Mammary epithelial cell (primary cell): ENCODE measurements at places on chromosomes 13 and 19. TPM values are rescaled to one million over a fixed set of nuclear protein-coding genes. Genes with fewer than 3 reads are reported as not detected.

DNA sequence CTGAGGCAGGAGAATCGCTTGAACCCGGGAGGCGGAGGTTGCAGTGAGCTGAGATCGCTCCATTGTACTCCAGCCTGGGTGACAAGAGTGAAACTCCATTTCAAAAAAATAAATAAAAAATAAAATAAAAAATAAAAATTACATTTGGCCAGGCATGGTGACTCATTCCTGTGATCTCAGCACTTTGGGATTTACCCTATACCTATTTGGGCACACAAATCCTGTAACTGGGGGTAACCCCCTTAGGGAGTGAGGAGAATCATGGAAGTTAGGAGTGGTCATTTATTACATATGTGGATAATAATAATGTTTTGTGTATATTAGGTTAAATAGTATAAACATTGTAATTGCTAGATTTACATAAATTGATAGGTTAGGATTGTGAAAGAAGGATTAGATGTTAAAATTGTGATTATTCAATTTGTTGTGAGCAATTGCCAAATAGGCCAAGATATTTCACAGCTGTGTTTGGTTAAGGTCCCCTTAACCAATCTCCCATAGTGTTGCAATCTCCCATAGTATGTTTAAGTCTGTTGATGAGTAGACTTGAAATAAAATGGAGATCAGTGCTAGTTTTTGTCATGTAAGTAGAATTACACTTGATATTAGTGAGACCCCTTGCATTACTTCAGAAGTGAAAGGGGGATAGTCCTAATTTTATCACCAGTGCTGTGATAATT is 30.7 kb downstream of the ZNF844 start:
- no peak for DNase-seq

DNA sequence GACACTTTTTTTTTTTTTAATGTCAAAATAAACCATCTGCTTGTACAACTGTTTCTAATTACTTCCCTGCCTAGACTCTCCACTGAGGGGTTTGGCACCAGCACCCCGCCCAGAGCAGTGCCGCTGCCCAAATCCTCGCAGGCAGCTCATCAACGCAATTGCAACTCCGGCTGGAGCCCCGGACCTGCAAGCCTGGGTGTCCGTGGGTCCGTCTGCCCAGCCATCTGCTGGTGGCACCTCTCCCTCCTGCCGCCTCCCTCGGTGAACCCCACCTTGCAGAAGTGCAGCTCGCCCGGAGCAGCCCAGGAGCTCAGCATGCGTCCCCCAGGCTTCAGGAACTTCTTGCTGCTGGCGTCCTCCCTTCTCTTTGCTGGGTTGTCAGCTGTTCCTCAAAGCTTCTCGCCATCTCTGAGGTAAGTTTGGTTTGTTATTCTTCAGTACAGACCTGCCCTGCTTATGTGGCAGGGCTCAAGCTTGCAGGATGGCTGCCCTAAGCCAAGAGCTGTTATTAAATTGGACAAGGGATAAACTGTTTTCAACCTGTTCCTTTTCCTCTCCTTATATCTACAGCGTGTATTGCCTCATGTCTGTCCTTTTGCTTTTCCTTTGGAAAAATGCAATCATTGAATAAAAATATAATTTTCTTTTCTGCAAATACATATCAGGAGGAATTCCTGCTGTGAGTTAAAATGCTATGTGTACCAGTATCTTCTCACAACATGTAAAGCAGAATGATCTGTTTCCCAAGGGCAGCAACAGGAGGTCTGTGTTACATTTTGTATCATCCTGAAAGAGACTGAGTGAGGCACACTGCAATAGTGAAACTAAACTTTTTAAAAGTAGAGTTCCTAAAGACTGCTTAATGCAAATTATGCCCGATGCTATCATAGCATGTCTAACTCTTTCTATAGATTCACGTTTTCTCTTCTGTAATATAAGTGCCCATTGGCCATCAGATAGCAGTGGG is at the start of gene ITGBL1:
Gene ITGBL1, plus strand, starts transcription at position 157 of the 967 bp plus-strand sequence. Its CDS starts 159 bp downstream, at position 316.
- peak; percentile 55 for DNase-seq

DNA sequence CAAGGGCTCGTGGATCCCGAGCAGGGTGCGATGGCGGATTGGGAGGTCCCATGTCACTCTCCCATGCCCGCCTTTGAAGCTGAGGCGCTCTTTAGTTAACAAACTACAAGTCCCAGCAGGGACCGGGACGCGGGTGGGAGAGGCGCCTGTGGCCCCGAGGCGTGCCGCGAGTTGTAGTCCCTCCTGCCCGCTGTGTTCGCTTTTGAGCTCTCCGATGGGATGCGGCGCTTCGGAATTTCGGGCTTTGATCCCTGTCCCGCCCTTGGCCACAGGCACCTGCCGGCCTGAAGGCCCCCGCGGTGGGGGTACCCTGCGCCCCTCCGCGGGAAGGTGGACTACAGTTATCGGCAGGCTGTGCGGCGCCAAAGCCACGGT is 11.0 kb downstream of the CYTH2 start:
- no peak for DNase-seq

- peak; percentile 10 for DNase-seq
These were observed 79.2 kb downstream of the UBL3 start for GRCh38 chr13:29771247-29771646.

DNA sequence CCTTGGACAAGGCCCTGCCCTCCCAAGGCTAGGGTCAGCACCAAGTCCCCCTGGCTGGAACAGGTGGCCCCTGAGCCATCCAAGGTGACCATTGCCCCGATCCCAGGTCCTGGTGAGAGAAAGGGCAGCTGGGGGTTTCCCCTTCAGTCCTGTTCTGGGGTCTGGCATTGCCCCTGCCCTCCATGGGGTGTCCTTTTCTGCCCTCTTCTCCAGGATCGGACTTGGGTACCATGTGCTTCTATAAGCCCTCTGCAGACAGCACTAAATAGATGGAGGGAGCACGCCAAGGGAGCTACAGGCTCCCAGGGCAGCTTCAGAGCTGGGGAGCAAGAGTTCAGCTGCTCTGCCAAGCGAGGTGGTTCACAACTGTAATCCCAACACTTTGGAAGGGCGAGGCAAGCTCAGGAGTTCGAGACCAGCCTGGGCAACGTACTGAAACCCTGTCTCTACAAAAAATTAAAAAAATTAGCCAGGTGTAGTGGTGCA is 13.5 kb upstream of the KCNN1 start:
- DNase-seq, result no peak

DNA sequence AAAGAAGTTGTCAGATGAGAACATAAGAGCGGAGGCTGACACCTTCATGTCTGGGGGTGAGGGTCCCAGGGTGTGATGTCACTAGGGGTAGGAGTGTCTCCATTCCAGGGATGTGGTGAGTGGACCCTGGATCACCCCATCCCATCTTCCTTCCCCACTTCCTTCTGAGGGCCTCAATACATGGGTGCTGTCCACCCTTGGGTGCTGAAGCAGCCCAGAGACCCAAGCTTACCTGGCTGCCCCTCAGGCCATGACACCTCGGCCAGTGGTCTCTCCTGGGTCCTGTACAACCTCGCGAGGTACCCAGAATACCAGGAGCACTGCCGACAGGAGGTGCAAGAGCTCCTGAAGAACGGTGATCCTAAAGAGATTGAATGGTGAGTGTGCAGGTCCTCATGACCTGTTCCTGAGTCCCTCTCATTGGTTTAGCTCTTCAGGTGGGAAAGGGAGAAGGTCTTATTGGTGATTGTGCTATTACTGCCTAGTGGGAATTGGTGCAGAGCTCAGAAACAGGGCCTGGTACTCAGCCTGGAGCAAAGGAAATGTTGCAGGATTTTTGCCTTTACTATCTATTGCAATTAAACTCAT is 37.7 kb upstream of the CYP4F8 start:
- DNase-seq, result no peak

GRCh38 chr19:16473875-16474392 is 2.2 kb upstream of the EPS15L1 start:
- no peak for DNase-seq

GRCh38 chr19:57037556-57037955 is 82.2 kb upstream of the USP29 start:
- DNase-seq, result no peak

- DNase-seq, result no peak
These were observed 55.6 kb downstream of the TMED1 start for GRCh38 chr19:10780368-10780767.

GRCh38 chr13:99721606-99722337 is 220.5 kb downstream of the TM9SF2 start:
- no peak for DNase-seq

DNA sequence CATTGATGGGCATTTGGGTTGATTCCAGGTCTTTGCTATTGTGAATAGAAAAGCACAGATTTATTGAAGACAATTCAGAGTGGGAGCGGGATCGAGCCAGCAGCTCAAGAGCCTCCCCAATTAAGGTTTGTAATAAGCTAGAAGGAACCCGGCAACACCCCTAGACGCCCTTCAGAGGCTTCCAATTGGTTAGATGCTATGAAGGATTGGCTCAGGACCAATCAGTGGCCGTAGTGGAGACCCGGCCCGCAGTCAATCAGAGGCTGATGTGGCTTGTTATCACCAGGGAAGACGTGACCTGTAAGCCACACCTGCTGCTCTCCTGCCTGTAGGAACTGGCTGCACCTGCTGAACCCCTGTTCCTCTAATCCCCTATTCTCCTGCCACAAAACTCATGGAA is 14.6 kb downstream of the SIGLEC11 start:
- DNase-seq, result no peak

- DNase-seq, result no peak
These were observed 570.5 kb upstream of the ARGLU1 start for GRCh38 chr13:107138486-107138885.

- no peak for DNase-seq
These were observed 7.0 kb downstream of the PLVAP start for GRCh38 chr19:17370026-17370587.

- no peak for DNase-seq
These were observed 79.5 kb upstream of the ZNF835 start for GRCh38 chr19:56751078-56751489.

GRCh38 chr19:10756791-10757190 is 38.9 kb downstream of the DNM2 start:
- no peak for DNase-seq

- peak; percentile 95 for DNase-seq
These were observed 49.3 kb downstream of the UFM1 start for GRCh38 chr13:38398711-38399493.

DNA sequence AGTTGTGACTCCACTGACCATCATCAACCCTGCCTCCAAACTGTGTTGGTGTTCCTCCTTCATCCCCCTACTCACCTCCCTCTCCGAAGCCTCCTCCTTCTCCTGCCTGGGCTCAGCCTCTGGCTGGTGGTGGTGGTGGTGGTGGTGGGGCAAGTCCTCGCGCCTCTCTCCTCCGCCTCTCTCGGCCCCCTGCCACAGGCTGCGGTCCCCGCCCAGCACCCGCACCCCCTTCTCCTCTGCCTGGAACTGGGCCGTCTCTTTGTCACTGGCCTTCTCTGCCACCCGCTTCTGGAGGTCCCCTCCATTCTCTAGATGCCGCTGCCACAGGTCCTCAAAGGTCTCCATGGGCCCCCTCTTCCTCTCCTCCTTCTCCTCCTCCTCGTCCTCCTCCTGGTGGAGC is 1.5 kb downstream of the CCER2 start:
- no peak for DNase-seq

GRCh38 chr19:33292595-33293254 is 9.6 kb downstream of the CEBPA start:
- no peak for DNase-seq

ADGRE3 gene
- not detected for polyA plus RNA-seq

MAP4K1 gene
- polyA plus RNA-seq, result 0.51 TPM

ATXN8OS gene
- polyA plus RNA-seq, result not detected

KLK12 gene
- not detected for polyA plus RNA-seq

PGLYRP1 gene
- polyA plus RNA-seq, result not detected

CD33 gene
- polyA plus RNA-seq, result 0.03 TPM

ZNF681 gene
- polyA plus RNA-seq, result 0.19 TPM

ELSPBP1 gene
- polyA plus RNA-seq, result not detected
